HFF-Myc (cell line): ENCODE measurements at places on chromosomes 1 and 21.

- no peak for DNase-seq
These were observed 19.2 kb upstream of the SLAMF1 start for GRCh38 chr1:160666079-160666442.

- no peak for DNase-seq
These were observed 66.8 kb upstream of the BCL10 start for GRCh38 chr1:85343213-85343611.

GRCh38 chr1:27658951-27659496 lies 13.0 kb downstream of the IFI6 start:
- no peak for DNase-seq

- DNase-seq = no peak
These were observed 16.6 kb upstream of the RAP1A start for GRCh38 chr1:111602974-111603373.

- no peak for DNase-seq
These were observed 9.2 kb downstream of the MRPS21 start for GRCh38 chr1:150302902-150303301.

- DNase-seq = no peak
These were observed 62.1 kb downstream of the CD46 start for GRCh38 chr1:207813946-207814345.

- no peak for DNase-seq
These were observed 54.7 kb downstream of the ELK4 start for GRCh38 chr1:205576805-205577761.

DNA sequence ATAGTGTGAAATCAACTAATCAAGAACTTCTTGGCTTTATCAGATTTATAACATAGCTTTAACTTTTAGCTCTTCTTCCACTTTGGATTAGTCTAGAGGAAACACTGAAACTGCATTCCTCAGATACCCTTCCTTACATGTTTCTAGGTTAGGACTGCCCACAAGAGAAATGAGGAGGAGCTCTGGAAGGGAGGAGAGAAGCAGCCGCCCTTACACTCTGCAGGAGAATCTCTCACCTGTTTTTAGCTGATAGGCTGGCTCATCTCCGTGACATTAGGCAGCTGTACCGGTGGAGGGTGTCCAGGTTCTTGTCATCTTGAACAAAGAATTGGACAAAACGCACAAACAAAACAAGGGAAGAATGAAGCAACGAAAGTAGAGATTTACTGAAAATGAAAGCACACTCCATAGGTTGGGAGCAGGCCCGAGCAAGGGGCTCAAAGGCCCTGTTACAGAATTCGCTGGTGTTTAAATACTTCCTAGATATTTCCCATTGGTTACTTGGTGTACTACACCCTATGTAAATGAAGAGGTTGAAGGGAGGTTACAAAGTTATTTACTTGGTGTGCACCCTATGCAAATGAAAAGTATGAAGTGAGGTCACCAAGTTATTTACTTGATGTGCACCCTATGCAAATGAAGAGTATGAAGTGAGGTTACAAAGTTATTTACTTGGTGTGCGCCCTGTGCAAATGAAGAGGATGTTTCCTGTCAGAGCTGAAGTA lies 524.9 kb upstream of the CHRM3 start:
- DNase-seq = no peak
